ENCODE measurements at places on chromosomes 7 and 10.
A peak's percentile ranks its signal among the peaks of the same experiment; 100 is the strongest.

- DNase-seq = no peak
Observed at GRCh38 chr7:81626008-81626407, 143.8 kb downstream of the HGF start.

- no peak for DNase-seq
Observed at GRCh38 chr10:132187430-132188138, 836 bp downstream of the DPYSL4 start.

- DNase-seq = no peak
Observed at GRCh38 chr10:34954142-34954541, 136.0 kb downstream of the CUL2 start.

- DNase-seq = no peak
Observed at GRCh38 chr10:21813946-21814345, 189.6 kb downstream of the DNAJC1 start.

DNA sequence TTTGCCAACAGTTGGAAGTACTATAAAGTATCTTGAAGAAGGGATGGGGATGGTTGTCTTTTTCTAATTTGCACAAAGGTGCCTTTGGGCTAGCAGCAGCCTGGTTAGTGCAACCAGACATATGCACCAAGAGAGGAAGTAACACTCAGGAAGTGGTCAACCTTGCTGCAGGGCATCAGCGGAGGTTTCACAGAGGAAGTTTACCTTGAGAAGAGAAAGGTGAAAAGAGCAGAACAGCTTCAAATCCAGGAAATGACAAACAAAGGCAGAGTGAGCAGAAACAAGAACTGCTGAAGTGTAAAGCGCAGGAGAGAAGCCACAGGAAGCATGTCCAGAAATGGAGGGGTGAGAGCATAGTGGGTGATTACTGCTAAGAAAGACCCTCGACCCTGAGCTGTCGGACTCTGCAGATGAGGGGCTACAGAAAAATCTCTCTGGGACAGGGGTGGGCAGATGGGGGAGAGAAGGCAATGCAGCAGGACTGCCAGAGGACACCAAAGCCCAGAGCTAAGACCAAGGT is 66.9 kb downstream of the STK17A start:
- DNase-seq = peak; percentile 45

GRCh38 chr7:132475037-132475668 is 101.1 kb downstream of the PLXNA4 start:
- DNase-seq = no peak

DNA sequence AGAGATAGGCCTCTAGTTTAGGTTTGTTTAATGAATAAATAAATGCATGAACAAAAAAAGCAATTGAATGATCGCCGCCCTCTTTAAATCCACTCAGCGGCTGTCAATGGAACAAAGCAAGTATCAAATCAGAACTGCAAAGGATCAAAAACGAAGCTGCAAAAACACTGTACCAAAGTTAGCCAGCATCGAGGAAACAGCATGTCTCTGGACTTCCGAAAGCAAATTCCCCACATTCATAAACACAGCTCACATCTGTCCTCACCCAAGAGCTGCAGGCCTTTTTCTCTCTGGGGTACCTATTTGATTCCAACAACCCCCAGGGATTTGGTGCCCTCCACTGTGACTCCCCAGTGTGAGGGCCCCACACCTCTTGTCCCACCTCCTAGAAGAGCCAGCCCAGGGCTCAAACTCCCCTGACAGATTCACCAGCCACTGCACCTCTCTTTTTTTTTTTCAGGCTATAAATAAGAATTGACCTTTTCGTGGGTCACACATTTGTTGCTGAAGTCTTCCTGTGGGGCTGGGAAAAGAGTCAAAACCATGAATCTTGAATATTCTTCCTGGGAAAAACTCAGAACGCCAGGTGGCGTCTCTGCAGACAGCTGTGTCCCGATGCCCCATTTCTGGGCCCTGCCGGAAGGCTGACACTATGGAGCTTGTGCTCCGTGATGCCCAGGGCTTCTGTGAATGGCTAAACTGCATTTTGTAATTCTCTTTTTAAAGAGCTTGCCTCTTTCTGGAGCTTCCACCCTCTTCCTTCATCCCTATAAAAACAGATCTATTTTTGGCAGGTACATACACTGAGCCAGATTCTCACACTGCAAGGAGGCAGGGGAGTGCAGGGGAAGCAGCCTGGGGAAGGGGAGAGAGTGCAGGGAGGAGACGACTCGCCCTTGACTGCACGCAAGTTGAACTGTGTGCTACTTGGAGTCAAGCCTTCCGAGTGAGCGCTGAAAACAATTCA is 51.7 kb downstream of the HSPA12A start:
- no peak for DNase-seq

GRCh38 chr7:155299535-155300202 is 2.0 kb downstream of the INSIG1 start:
- DNase-seq = no peak

DNA sequence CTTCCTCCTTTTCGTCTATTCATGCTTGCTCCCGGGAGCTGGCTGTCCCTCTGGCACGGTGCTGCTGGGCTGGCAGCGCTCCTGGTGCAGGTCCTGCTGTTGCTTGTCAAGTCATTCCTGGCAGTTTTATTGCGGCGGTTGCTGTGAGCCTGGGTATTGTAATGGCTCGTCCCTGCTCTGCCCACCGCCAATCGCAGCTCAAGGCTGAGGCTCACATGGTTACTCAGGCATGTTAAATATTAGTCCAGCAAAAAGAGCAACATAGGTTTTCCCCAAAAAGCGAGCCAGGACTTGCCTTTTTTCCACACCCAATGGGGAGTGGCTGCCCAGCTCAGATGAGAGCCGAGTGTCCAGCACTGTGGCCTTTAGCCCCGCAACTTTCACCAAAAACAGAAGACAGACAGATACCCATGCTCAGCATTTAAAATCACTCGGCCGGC is 492.9 kb upstream of the FOXK1 start:
- no peak for DNase-seq

DNA sequence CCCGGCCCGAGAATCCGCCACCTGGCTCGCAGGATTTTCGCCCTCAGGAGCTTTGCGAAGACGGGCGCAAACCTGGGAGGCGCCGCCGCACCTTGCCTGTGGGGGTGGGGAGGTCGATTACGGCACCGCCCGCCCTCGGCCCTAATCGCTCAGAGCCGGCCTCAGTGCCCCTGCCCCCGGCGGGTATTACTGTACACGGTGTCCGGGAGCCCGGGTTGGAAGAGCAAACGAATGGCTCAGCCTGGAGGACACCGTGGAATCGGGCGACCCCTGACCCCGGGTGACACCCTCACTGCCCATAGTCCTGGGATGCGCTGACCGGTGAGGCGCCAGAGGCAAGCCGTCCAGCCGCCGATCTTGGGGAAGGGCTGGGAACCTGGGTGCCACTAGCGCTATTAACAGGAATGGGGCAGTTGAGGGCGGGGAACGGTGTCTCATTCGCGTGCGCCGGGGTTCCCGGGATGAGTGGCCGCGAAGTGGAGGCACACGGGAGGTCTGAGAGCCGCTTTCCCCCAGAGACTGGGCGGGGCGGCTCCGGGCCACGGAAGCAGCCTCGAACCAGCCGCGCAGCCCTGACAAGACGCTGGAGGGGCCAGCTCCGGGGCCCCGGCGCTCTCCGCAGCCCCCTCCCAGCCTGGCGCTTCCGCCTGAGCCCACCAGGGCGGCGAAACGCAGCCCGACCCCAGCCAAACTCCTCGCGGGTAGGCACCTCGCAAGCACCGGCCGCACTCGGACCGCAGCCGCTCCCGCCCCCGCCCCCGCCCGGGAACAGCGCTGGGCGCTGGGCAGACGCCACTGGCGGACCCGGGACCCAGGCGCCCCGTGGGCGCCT is 167.5 kb downstream of the NRF1 start:
- no peak for DNase-seq

DNA sequence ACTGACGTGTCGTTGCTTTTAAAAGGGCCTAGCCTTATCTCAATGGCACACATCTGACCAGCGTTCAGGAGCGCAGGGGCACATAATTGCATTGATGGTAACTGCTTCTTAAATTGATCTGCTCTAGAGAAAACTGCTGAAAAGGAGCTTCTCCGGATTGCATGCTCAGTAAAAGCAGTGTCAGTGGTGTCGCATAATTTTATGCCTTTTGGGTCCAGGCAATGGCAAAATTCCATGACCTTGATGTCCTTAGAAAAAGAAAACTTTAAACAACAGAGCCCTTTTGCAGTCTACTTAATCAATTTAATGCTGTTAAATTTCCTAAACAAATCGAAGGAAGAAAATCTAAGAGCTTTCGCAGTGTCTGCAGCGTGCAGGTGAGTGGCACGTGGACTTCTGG is 75.7 kb downstream of the PTPRE start:
- no peak for DNase-seq

- no peak for DNase-seq
Observed at GRCh38 chr7:137774793-137775201, 72.0 kb downstream of the DGKI start.

- no peak for DNase-seq
Observed at GRCh38 chr10:33192190-33192589, 142.3 kb downstream of the NRP1 start.

DNA sequence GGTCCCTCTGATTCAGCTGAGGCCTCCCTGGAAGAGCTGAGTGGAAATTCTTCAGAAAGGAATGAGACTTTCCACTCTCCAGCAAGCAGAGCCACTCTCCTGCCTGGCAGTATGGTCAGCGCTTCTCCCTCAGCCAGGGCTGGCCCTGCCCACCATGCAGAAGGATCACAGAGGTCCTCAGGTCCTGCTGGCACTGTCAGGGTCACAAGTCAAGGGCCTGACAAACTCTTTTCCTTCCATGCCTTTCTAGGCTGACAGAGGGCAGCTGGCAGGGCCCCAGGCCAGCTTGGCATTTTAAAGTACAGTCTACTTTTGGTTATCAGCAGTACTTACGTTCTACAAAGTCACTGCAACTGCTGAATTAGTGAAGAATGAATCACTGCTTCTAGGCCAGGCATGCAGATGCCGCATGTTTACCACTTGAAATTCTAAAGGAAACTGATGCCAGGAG is 119.3 kb upstream of the FRMD4A start:
- DNase-seq = no peak

GRCh38 chr7:140010194-140010895 is 52.4 kb downstream of the PARP12 start:
- no peak for DNase-seq

DNA sequence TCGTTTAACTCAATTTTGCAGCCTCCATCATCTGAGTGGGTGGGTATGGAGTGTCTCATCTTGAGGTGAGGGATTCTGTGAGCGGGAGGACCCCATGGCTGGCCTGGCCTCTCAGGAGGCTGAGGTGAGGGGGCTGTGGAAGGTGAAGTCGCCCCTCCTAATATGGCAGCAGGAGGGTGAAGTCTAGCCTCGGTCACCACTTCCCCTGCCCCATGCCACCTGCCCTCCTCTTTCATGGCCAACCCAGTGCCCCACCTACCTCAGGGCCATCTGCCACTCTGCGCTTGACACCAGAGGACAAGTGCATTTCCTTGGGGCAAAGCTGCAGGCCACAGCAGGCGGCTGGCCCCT is 8.7 kb downstream of the RASGEF1A start:
- no peak for DNase-seq

DNA sequence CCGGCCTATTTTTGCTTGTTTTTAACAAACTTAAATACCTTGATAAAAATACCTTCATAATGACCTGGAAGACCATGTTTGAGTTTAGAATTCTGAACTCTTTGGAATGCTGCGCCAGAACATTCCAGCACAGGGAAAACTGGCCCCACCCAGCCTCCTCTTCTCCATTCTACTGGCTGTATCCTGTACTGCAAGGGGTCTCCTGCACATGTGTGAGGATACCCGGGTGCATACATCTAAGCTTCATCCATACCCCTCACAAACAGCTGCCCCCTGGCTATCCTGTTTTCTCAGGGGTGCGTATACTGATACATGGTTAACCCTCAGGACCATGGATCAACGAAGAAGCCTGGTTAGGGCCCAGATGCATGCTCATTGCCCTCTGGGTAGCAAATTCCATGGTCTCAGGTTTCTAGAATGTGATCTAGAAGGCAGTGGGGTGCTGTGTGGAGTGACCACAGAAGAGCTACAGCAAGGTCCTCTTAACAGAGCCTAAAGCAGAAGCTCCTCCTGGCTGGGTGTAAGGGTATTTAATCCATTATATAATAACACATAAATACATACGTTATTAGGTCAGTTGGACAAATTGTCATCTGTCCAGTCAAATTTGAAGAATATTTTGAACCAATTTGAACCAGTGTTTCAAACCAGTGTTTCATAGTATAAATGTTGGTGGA is 26.1 kb downstream of the HACD1 start:
- DNase-seq = no peak

DNA sequence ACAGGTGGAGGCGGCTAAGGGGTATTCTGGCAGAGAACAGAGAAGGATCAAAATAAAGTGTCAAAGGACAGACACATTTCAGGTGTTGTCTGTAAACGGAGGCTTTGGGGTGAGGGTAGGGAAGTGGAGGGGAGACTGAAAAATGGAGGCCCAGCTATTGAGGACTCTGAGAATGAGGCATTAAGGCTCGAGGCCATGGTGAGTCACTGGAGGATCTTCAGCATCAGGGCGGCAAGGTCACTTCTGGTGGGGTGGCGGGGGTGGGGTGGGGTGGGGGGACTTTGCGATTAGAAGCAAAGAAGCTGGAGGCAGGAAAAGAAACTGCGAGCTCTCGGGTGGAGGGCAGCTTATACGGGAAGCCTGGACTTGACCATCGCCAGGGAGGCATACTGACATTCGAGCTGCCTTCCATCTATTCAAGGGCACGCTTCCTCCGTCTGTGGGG is 58.4 kb upstream of the PCGF5 start:
- no peak for DNase-seq

- DNase-seq = no peak
Observed at GRCh38 chr10:27743877-27744801, 1.5 kb downstream of the MKX start.
